ENCODE measurements at places on chromosomes 11 and 22.
A peak's percentile ranks its signal among the peaks of the same experiment; 100 is the strongest.

GRCh38 chr11:131975619-131976018, 605.2 kb downstream of the NTM start:
- no peak for ATAC-seq

DNA sequence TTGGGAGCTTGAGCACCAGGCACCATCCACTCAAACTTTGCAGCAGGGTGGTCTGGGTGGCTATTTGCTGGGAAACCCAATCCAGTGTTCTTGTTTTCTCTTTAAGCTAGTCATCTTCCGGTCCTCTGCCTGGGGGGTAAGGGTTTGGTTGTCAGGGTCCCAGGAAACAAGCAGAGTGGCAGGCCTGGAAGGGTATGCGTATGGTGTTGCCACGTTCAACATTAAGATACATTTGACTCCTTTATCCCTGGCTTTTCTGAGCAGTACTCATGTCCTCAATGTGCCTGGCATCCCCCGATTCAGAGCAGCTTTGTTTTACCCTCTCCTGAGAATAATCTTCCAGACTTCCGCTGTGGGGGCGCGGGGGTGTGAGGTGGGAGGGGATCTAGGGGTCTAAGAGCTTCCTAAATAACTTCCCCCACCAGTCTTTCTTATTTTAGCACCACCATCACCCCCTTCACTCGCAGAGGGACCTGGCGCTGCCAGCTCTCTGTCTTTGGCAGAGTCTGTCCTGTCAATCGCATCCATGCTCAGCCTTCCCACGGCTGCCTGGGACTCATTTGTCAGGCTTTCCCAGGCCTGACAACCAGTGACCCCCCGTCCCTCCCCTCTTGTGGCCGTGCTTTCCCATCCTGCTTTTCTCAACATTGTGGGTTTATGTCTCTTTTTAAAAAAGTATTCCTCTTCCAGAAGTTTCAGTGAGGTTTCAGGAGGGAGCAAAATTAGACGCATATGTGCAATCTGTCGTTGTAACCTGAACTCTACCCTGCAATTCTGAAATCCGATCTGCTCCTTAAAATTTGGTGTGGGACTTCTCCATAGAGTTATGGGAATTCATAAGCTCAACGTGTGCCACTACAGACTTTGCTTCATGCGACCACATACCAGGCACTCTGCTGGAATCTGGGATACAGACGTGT, 27.0 kb upstream of the RBFOX2 start:
- ATAC-seq: no peak

DNA sequence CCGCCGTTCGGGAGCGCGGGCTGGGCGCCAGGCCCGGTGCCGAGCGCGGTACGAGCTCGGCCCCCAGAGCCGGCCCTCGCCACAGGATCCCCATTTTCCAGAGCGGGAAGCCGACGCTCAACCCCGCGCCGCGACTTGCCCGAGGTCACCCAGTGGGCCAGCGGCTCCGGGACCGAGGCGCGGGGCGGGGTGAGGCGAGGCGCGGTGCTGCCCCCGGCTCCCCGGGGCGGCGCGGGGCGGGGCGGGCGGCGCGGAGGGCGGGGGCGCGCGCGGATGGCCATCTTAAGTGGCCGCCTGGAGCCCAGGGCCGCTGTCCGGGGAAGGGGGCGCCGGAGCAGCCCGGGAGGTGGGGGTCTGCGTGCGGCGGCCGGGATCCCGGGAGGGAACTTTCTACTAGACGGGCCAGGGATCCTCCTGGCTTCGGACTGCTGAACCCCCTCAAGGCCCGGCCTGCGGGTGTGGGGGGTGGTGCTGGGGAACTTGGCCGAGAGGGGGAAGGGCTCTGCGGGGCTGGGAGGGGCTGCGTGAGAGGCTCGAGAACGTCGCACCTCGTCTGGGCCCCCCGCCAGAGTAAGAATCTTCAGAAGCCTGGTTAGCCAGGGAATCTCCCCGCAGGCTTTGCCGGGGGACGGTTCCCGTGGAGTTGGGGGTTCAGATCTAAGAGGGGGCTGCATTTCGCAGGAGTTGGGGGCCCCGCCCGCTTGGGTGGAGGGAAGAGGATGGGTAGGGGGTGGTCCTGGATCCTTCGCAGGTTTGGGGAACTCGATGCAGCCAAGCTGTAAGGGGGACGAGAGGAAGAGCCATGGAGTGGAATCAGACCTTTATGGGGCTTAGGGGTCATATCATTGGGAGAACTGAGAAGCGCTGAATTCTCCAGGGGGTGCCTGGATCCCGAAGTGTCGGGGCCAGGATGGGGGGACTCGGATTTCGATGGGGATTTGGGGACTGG, 678 bp upstream of the INPPL1 start:
- peak; percentile 56 for ATAC-seq

DNA sequence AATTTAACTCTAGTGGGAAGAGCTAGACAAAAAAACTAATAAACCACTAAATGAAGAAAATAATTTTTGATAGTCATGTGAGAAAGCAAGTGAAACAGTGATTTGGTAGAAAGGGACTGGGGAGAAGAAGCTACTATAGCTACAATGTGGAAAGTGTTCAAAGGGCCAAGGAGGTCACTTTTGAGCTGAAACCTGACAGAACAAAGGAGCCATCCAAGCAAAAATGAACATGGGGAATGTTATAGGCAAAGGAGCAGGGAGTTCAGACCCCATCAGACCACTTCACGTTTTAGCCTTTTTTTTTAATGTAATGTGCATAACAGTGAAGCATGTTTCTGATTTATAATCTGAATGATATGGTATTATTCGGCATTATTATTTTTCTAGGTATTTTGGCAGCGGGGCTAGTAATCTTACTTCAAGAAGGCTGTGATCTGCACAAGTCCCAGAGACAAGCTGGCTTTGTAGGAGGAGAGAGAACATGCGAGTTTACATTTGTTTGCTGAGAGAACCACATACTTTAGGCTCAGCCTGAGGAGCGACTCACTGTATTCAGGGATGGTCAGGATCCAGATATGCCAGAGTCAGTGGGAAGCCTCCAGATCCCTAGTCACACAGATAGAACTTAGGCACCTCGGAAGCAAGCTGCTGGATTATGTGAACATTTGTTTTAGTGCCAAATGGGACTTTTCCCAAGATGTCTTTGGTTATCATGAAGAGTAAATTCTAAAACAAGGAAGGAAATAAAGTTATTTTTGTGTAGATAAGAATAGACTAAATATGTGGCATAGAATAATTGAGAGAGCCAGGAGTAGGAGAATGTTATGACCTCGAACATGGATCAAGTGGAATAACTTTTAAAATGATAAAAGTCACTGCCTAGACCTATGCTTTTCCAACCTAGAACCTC, 118.6 kb downstream of the TRIM44 start:
- no peak for ATAC-seq

DNA sequence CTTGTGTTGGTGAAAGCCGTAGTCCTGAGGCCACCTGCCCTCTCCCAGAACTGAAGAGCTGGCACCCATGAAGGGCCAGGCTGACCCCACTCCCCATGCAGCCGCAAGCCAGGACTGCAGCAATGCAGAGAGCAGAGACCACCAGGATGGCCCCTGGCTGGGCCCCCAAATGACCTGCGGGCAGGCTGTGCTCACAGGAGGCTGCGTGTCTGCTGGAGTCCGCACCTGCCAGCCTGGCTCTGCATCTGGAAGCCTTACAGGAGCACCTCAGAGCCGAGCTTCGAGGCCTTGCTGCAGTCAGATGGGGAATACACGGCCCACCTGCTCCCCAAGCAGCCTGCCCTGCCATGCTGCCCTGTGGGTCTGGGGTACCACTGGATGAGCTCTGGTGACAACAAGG, 1336.8 kb downstream of the TBC1D22A start:
- ATAC-seq: no peak

DNA sequence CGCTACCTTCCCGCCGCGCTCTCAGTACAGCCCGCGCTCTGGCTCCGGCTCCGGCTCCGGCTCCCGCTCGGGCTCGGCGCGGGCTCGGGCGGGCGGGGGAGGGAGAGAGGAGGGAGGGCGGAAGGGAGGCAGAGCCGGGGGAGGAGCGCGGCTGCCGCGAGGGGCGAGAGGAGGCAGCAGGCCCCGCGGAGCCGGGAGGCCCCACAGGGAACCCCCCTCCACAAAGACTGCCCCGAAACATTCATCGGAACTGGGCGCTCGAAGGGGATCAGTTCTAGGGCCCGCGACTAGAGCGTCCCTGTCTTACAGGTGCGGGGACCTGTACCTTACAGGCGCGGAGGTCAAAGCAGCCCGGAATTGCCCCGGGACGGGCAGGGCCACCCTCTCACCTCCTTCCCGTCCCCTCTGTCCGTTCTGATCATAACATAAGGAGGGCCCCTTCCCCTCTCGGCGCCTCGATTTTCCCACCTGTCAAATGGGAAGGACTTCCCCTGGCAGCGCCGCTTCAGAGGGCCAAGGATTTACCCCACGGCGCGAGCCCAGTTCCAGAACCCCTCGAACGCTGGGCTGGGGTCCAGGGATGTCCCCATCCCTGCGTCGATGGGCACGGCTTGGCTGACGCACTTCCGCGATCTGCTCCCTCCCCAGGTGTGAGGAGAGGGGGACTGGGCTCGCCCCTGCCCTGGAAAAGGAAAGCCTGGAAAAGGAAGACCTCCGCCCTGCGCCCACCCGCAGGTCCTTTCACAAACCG, at the start of gene SHISA8:
Gene SHISA8, minus strand, starts transcription at position 40 of the 751 bp plus-strand sequence. CDS start 407 bp downstream, outside the sequence.
- ATAC-seq: peak; percentile 48
